ENCODE measurements at places on chromosomes 5 and 9.

- no peak for DNase-seq
Measured at GRCh38 chr5:115064380-115064779, 105.3 kb downstream of the TRIM36 start.

DNA sequence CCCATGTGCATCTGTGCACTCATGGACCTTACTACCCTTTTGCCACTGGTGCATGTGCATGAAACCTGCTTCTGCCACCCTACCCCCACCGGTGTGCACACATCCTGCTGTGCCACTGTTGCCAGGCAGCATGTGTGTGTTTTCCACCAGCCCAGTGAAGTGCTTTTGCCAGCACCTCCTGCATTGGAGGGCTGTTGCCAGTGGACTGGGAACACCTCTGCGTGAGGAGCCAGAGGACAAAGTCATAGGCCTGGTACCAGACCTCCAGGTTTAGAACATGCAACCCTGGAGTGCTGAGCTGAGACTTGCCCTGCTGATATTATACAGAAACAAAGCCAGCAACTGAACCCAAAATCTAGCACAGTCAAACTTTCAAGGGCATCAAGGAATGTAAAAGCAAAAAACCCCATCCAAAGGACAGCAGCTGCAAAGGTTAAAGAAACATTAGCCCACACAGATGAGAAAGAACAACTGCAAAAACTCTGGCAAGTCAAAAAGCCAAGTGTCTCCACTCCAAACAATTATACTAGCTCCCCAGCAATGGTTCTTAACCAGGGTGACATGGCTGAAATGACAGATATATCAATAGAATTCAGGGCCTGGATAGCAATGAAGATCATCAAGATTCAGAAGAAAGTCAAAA is 70.6 kb upstream of the PTPN3 start:
- no peak for DNase-seq

GRCh38 chr9:72997387-72997995 is 44.6 kb upstream of the ALDH1A1 start:
- no peak for DNase-seq

GRCh38 chr9:96177005-96177718 is 124.8 kb downstream of the HSD17B3 start:
- no peak for DNase-seq

GRCh38 chr9:114235033-114235661 is 79.8 kb downstream of the COL27A1 start:
- no peak for DNase-seq

DNA sequence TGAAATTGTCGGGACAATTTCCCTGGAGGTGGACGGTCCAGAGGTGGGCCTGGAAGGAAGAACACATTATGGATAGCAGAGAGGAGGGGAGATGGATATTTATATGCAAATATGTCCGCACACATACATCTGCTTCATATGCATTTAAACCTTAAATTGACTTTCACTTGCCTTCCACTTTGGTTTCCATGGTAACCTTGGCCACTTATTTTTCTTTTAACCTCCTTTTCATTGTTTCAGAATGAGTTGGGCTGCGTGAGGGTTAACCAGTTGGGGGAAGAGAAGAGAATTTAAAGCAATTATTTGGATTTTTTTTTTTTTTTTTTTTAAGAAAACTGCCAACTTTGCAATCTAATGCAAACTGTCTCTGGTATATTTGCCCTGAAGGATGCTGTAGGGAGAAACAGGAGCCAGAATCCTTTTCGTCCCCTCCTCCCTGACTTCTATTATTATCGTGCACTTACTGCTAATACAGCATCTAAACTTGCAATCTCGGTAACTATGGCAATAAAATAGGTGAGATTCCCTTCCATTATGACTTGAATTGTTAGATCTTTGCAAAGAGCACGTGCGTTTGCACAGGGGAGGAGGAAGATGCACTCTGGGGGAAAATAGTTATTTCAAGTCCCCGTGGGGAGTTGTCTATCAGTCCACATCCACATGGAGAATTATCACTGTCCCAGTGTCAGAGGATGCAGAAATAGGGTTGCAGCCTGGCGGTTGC is 35.6 kb downstream of the TLR4 start:
- no peak for DNase-seq

- no peak for DNase-seq
Measured at GRCh38 chr9:86481466-86481865, 127.3 kb upstream of the TUT7 start.
